Gastroesophageal sphincter (tissue), 4 donors: ENCODE measurements at places on chromosomes 3 and 15.

DNA sequence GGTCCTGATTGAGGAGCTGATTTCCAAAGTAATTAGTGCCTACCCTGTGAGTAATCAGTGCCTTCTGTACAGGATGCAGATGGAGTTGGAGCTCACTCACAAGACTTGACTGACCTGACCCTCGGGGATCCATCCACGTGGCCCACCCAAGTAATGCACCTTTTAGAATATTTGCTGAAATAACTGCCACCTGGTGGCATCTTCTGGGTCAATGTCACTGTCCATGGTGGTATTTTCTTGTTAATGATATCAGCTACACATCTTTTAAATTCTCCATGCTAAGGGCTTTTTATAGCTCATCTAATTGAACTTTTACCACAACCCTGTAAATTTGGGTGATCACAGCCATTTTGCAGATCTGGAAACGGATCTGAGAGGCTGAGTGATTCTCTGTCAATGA lies 74.3 kb upstream of the ANKRD34C start:
- ATAC-seq: no peak

- no peak for ATAC-seq
Measured at GRCh38 chr3:157447026-157447694, 10.5 kb downstream of the PTX3 start.

DNA sequence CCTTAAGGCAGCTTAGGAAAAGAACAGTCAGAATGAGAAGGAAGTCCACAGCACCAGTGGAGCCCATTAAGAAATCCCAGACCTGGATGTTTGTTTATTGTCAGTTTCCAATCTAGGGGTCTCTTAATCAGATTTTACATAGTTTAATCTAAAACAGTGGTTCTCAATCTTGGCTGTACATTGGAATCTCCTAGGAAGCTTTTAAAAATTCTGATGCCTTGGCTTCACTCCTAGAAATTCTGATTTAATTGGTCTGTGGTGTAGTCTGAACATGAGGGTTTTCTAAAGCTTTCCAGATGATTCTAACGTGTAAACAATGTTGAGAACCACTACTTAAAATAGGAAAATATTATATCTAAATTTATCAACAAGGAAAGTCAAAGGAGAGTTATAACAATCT lies 56.6 kb upstream of the SPRED1 start:
- no peak for ATAC-seq

DNA sequence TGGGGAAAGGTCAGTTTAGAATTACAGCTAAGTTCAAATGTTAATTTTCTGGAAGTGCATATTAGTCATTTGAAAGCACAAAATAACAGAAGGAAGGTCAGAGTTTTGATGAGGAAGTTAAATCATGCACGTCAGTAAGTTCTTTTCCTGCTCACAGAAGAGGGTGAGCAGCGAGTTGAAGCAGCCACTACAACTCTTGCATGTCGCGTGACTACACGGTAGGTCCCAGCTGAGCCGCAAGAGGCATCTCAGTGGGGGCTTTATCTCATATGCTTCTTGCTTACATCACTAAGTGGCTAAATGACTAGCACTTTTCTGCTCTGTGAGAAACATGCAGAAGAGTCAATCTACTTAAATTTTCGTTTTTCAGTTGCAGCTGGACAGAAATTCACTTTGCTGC lies 21.3 kb upstream of the SEC62 start:
- ATAC-seq: peak; percentile 36

DNA sequence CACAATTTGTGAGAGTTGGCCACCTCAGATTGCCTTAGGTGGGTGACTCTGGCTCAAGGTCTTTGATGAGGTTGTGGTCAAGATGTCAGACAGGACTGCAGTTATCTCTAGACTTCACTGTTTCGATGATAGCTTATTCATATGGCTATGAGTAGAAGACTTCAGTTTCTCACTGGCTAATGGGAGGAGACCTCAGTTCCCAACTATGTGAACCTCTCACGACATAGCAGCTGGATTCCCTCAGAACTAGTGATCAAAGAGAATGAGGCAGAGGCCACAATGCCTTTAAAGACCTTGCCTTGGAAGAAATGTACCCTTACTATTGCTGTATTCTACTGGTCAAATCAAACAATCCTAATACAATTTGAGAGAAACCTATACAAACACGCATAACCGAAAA lies 607.5 kb upstream of the ROBO2 start:
- ATAC-seq: no peak
